ENCODE measurements at places on chromosomes 13 and 19. TPM values are rescaled to one million over a fixed set of nuclear protein-coding genes. Genes with fewer than 3 reads are reported as not detected.

The AZU1 gene
- not detected for total RNA-seq

The ZNF699 gene
- total RNA-seq = 4.7 TPM

The FCGBP gene
- not detected for total RNA-seq

The FCHO1 gene
- total RNA-seq = 1.6 TPM

The TMEM150B gene
- total RNA-seq = not detected

The ACER1 gene
- total RNA-seq = not detected

The AXL gene
- 172 TPM for total RNA-seq

The CELF5 gene
- not detected for total RNA-seq

The CCDC122 gene
- total RNA-seq = 5.1 TPM

The ZNF547 gene
- 3.2 TPM for total RNA-seq

The ZNF491 gene
- 0.85 TPM for total RNA-seq

The ZNF790 gene
- total RNA-seq = 5.6 TPM

The ZNF578 gene
- total RNA-seq = 1.00 TPM

Data from endothelial cell of umbilical vein (primary cell).